Omental fat pad (tissue), 4 donors: ENCODE measurements at places on chromosomes 3 and 15. TPM values are rescaled to one million over a fixed set of nuclear protein-coding genes. Genes with fewer than 3 reads are reported as not detected.

AMIGO3 gene
- 2.9 TPM for total RNA-seq

- DNase-seq, result peak; percentile 72
Measured at GRCh38 chr3:11096266-11097139, 57.8 kb upstream of the HRH1 start.

KLHL40 gene
- not detected for total RNA-seq

- no peak for DNase-seq
Measured at GRCh38 chr3:190455828-190456227, 6.1 kb upstream of the TMEM207 start.

- DNase-seq, result no peak
Measured at GRCh38 chr3:31968927-31969418, 12.1 kb downstream of the OSBPL10 start.
